DND-41 (cell line): ENCODE measurements at places on chromosomes 16 and 17.

- DNase-seq: no peak
Observed at GRCh38 chr17:40350689-40351358, 13.7 kb downstream of the GJD3 start.

DNA sequence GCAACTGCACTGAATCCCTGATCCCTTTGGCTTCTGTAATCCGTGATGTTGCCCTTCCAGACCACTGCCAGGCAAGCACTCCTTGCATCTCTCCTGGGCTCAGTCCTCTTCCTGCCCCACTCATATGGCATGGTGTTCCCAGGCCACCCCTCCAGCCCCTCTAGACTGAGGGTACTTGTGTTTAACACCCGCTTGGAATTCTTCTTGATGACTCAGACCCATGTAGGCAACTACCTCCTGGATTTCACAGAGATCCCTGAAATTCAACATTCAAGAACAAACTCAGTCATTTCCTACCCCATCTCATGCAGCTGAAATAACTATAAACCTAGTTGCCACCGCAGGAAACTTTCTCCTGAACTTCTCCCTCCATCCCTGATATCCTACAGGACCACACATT lies 541.9 kb upstream of the CDH11 start:
- DNase-seq: no peak

DNA sequence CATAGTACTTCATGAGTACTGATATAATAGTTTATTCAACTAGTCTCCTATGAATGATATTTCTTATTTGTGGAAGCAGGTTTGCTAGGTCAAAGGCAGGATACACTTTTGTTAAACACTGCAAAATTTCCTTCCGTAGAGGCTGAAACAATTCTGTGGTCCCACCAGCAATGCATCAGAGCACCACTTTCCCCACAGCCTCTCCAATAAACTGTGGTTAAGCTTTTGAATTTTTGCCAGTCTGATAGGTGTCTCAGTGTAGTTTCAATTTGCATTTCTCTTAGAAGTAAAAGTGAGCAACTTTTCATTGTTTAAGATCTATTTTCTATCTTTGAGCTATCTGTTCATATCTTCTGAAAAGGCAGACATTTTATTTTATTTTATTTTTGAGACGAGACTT lies 36.4 kb upstream of the CORO6 start:
- no peak for DNase-seq

DNA sequence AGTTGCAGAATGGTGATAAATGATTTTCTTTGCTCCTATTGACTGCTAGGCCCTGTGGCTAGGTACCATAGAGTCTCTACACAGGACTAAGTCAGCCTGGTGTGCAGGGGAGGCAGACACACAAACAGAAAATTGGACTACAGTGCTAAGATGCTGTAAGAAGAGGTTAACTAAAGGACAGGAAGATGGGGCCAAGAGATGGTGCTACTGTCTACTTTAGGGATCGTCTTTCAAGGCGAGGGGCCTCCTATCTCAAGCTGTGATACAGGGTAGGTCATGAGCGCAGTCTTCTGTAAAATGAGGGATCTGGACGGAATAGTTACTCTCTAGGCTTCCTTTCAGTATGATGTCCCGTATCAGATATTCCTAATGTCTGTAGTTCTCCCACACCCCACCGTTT lies 817 bp downstream of the NME1 start:
- DNase-seq: no peak

DNA sequence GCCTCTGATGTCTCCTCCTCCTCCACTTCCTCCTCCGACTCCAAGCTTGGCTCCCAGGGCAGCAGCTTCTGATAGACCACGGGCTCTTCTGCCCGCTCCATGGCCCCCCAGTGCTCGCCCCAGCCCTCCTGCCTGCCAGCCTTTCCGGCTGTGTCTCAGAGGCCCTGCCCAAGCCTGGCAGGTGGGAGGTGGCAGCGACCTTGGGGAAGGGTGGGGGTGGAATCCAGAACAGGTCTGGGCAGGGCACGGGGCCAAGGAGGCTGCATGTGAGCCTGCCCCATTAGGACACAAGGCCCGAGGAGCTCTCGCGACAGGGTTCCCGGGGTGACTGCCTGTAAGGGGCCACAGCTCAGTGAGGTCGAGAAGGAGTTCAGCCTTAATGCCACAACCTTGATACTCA lies at the start of gene GGT6:
TSS of gene GGT6 (minus strand) at position 157 of the 400 bp plus-strand sequence. CDS start at position 101, 56 bp downstream.
- no peak for DNase-seq

DNA sequence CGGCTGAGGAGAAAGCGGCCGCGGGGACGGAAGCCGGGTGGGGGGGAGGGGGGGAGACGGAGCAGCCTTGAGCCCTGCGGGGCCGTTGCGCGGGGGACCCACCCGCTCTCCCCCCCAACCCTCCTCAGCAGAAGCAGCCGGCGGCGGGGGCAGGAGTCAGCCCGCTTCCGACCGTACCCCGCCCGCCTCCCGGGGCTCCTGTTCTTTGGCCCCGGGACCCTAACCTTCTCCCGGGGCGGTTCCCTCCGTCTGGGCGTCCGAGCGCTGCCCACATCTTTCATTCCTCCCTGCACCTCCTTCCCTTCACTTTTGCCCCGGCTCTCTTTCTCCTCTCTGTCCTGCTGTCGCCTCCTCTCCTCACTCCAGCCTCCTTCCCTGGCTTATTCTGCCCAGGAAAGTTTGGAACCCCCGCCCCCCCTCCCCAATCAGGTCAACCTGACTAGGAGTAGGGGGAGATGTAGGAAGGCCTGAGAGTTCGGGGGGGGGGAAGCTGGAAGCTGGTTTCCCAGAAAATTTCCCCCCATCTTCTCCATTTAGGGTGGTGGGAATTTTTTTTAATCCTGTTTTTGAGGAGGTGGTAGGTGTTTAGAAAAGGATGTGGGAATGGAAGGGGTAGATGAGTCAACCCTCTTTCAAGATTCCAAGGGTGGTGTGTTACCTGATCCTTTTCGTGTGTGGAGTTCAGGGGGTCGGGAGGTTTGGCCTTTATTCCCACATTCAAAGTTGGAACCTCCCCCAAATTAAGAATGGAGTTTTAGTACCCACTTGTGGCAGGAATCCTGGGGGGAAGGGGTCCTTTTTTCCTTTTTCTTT lies 427 bp upstream of the NLK start:
- DNase-seq: no peak

- no peak for DNase-seq
Observed at GRCh38 chr16:47081115-47081514, 62.6 kb downstream of the NETO2 start.
